ENCODE measurements at places on chromosomes 2 and 18.

- DNase-seq = no peak
Measured at GRCh38 chr2:98749066-98749450, 18.1 kb upstream of the MGAT4A start.

GRCh38 chr2:120568089-120568974, 167.3 kb upstream of the GLI2 start:
- no peak for DNase-seq

GRCh38 chr18:36031903-36032302, 35.5 kb downstream of the RPRD1A start:
- no peak for DNase-seq

DNA sequence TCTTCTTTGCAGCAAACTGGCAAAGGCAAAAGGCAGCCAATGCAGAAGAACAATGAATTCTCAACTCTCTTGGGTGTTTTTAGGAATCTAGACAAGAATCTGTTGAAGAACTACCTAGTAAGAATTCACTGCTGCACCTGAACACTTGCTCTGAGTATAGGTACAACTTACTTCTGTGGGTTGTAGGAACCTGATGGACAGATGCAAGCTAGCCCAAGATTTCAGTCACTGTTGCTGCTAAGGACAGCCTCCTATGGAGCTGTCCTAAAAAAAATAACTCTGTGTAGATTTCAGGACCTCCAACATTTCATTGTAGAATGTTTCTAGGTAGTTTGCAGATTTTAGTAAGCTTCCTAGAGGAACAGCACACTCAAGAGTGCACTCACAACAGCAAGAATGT, 363.5 kb downstream of the CBLN2 start:
- DNase-seq = no peak

All from EL (cell line).